ENCODE measurements at places on chromosomes 3 and 15. TPM values are rescaled to one million over a fixed set of nuclear protein-coding genes. Genes with fewer than 3 reads are reported as not detected.

SLC2A2 gene
- total RNA-seq = not detected

DNA sequence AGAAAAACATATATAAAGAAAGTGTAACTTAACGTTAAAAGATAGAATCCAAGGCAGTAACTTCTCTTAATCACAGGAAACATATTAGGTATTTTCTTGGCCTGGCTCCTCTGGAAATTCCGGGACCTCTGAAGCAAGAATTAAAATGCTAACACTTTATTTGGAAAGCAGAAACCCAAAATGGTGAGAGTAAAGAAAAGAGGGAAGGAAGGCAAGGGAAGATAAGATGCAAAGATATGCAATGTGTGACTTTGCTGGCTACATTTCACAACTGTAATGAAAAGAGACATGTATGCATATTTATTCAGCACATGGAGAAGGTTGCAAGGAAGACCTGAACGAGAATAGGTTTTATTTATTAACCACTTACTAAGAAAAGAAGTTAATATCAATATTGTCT is 372.5 kb downstream of the TBL1XR1 start:
- no peak for DNase-seq

DNA sequence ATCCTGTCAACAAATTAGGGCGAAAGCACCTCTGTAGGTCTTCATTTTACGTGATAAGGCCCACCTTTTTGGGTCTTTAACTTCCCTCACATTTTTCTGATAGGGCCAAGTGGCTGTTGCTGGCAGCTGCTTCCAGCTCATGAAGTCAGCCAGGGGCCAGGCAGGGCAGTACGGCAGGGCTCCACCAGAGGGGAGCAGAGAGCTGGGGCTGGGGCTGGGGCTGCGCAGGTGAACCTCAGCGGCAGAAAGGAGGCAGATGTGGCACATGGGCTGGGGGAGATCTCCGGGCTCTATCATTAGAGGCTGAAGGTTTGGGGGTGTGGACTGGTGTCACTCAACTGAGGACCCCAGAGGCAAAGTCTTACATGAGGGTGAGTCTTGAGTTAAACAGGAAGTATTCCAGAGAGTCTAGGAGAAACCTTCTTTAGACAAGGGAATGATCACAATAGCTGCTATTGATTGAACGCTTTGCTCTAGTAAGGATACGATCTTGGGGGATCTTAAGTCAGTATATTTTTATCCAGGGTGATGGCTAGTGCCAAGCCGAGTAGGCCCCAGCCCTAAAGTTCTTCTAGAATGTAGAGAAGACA is 62.8 kb upstream of the MEX3B start:
- peak; percentile 54 for DNase-seq

DNA sequence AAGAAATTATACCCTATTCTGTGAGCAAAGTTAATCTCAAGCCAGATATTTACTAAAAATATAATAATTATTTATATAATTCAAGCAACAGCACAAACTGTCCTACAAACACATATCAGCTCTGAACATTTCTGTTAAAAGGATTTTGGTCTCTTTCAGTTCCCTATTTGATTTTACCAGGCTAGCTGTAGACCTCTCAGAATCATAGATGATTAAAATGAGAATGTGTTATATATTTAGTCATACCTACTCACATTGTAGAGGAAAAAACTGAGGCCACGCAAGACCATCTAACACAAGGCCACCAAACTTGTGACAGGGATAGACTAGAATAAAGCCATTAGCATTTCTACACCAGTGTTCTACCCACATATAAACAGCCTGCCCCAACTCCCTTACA is 28.5 kb downstream of the ACKR4 start:
- DNase-seq = no peak

GRCh38 chr3:87359025-87359424 is 82.6 kb upstream of the POU1F1 start:
- no peak for DNase-seq

DNA sequence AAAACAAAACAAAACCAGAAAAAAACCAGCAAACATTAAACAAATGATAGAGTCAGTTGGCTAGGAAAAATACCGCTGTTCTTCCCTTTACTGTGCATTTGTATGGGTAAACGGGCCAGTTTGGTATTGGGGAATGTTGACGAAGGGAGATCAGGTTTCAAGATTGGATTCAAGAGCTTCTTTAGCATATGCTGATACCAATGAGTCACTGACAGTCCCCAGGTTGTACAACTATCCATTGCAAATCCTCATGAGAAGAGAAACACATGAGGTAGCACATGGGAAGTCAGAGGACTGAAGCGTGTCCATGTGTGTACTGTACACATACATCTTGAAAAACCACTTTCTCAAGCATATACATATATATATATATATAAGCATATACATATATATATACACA is 25.6 kb downstream of the TIGIT start:
- DNase-seq = no peak

CAND2 gene
- 1.9 TPM for total RNA-seq

DNA sequence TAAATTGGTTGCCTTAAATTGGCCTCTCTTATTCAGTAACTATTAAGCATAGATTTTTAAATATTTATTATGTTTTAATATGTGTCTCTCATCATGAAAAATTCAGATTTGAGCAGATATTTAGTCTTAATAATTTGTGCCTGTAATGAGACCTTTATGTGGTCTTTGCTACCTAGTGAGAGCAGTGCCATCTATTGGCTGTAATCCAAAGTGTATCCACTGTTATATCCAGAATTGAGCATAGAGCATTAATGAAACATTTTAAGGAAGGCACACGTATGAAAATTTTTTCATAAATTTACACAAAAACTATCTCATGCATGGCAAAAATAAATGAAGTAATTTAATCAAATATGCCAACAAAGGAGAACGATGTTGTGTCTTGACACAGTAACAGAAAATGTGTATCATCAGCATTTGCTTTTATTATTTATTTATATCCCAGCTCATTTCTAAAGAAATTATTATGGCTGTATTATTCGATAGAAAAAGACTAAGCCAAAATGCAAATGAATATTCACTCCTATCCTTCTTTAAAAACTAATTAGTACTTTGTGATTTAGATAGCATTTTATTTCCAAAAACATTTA is 203.5 kb downstream of the RSRC1 start:
- DNase-seq = no peak

DNA sequence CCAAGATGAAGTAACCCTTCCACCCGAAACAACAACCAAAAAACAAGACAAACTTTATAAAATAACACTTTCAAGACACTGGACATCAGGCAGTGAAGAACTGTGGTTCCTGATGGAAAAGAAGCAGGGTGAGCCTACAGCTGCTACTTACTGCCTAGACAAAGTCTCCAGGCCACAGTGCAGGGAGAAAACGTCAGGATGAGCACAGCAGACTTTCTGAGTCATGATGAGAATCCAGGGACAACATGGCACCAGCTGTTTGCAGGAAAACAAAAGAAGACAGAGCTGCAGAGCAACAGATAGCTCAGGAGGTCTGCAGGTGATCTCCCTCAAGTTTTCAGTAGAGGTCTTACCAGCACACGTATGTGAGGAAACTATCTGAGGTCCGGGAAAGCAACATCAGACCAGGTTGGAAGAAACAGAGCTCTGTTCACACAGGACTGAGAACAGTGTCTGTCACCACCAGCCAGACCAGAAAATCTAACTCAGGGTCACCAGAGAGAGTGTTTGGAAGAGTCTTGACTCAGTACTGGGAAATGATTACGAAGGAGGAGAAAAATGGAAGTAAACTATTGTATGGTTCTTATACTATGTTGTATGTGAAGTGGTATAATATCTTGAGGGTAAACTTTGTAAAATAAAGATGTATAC is 108.9 kb downstream of the ANO10 start:
- DNase-seq = no peak

UBAP1L gene
- 16.6 TPM for total RNA-seq

DNA sequence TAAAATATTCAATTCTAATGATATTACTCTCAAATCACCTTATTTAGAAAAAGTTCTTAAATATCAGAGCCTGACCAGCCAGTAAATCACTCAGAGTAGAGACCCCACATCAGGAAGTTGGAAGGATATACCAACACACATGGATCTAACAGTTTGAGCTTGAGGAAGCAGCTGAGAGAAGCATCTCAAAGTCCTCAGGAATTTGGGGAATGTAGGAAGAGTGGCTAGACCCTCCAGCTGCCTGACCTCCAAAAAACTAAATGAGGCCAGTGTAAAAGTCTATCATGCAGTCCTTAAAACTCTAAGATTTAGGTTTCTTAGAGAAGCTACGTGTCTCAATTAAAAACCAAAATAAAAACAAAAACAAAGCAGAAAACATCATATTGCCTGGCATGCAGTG is 55.4 kb downstream of the SETD2 start:
- no peak for DNase-seq

SLC6A1 gene
- total RNA-seq = not detected

GOLGA8G gene
- total RNA-seq = not detected

CYP1A2 gene
- not detected for total RNA-seq

GPR27 gene
- total RNA-seq = 0.38 TPM

GRCh38 chr15:32685576-32685975 is 32.2 kb upstream of the GREM1 start:
- DNase-seq = no peak

All from CD4-positive, alpha-beta memory T cell (primary cell).